ENCODE measurements at places on chromosomes 4 and X.

GRCh38 chr4:173151496-173151895, 17.1 kb upstream of the GALNT7 start:
- DNase-seq, result no peak

DNA sequence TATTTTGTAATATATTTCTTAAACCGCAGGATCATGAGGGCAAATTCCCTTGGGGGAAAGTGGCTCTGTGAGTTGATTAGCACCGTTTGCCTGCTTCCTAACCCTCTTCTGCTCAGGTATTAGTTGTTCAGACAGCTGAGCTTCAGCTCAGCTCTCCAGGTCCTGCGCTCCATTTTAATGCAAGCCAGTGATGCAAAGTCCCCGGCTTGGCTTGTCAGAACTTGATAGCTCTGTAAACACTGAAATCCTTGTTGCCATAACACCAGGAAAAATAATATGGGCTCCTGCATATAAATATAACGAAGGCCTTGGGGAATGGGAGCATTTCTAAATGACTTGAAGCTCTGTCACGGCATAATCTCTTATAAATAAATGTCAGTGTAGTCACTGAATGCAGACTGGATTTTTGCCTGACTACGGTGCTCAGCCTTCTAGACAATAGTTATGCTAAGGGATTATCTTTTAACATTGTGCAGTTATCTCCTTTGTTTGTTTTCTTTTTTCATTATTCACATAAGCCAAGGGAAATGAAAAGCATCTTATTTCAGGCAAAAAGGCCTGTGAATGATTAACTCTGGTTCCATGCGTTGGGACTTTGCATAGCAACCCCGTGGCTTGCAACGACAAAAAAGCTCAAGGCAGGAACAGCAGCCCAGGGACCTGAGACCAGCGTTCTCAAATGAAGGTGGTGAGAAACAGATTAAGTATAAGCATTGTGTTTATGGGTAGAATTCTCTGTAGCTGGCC, 253.2 kb downstream of the SPRY1 start:
- no peak for DNase-seq

DNA sequence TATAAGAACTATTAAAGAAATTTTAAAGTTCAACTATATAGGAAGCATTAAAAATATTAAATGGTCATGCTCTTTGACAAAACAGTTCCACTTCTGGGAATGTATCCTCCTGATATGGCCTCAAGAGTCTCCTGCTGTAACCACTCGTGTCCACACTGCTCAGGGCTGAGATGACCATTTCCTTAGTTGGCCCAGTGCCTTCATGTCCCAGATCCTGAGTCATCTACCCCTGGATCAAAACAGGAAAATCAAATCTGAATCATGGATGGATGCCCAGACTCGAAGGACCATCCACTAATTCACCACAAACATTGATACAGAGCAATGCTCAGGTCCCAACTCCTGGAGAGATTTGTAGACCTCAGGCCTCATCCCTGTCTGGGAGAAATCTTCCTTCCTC, 44.7 kb downstream of the GPRASP3 start:
- no peak for DNase-seq

DNA sequence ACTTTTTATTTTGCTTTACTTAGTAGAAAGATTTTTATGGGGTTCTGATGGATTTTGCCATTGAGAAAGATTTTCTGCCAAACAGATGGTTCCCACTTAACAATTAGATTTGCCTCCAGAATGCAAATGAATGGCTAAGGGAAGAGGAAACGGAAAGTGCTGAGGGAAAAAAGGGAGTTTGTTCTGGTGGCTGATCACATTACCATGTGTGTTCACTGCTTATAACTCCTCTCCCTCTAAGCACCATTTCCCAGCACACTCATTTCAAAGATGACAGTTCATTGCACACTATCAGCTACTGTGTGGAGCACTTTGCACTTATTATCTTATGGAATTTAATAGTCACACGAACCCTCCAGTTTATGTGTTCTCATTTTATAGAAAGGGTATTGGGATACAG, 68.0 kb upstream of the GRID2 start:
- DNase-seq, result no peak

DNA sequence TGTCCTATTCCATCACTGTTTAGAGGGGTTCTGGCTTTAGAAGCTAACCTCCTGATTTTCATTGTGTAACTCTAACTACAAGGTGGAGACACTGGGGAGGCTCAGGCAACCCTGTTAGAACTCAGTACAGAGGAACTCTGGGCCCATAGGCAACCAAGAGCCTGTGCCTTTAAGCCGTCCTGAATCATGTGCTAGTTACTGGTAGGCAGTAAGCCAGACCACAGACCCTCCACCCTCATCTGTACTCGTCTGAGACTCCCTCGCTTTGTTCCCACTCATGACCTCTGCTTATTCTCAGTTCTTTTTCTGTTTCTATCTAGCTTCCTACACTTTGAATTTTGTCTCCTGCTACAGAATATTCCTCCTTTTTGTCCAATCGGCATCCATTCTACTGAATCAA, 31.4 kb downstream of the TBC1D1 start:
- peak; percentile 17 for DNase-seq

- no peak for DNase-seq
Measured at GRCh38 chr4:82984459-82984858, 26.2 kb downstream of the LIN54 start.

- no peak for DNase-seq
Measured at GRCh38 chr4:123352240-123352945, 44.2 kb upstream of the SPRY1 start.

DNA sequence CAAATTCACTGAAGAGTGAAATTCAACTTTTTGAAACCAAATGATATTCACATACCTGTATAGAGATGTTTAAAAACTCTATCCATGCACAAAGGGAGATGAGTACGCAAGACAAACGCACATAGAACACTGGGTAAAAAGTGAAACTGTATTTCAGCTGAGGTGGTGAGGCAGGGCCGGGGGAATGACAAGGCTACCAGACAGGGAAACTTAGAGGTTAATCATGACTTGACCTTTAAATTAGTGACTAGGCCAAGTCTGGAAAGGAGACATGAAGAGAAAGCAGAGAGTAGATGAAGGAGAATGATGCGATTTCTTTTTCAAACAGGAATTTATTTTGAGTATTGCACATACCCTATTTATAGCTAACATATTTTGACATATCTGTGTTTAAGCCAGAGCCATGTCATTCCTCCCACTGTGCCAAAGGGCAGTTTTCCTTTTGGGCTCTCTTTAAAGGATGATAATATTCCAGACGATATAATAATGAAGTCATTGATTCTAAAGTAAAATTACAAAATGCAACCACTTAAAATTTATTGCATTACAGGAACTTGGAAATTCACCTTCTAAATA, 49.4 kb downstream of the ARHGEF6 start:
- DNase-seq, result no peak

DNA sequence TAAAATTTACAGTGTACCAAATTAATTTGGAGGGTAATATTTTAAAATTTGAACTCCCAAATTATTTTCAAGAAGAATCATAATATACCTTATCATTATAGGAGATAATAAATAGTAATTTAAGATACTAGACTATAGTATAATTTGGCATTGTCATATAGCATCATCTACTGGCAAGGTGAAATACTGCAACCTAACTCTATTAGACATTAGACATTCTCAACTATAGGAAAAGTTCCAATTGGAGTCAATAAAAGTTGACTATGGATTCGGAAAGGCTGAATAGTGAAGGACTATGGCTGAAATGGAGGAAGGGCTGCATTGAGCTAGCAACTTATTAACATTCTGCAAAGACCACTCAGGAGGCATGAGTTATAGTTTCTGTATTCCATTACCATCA, 113.0 kb downstream of the PRDM5 start:
- no peak for DNase-seq

GRCh38 chrX:22650691-22651090, 349.1 kb upstream of the DDX53 start:
- no peak for DNase-seq

DNA sequence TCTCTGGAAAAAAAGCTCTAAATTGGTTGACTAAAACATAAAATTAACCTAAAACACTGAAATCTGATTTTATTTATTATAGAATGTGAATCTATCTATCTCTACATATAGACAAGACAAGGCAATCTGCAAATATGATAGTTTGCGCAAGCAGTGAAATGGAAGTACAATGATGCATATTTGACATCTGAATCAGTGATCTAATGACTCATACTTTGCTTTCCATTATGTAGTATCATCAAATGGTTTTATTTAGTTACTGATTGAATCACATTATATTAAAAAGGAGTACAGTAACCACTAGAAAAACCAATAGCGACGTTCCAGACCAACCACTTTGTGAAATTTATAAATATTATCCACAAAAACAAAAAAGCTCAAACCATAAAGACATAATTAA, 1969.3 kb downstream of the PCDH7 start:
- no peak for DNase-seq

- no peak for DNase-seq
Measured at GRCh38 chrX:19805046-19805690, 82.2 kb downstream of the SH3KBP1 start.

GRCh38 chr4:173161311-173161710, 7.3 kb upstream of the GALNT7 start:
- DNase-seq, result no peak

DNA sequence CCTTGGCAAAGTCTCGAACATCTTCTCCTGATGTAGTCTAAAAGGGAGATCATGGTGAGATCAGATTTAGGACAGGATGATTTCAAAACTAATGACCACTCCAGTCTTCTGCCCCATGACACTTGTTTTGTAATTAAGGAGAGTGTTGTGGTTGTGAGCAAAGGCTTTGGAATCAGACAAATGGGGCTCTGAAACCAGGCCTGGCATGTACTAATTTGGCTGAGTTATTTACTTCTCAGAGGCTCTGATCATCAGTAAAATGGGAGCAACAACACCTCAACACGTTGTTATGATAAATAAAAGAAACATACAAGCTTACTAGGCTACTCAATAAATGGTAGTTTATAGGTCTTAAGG, 106.9 kb upstream of the FTHL17 start:
- no peak for DNase-seq

GRCh38 chrX:41538707-41539106, 91.6 kb downstream of the NYX start:
- DNase-seq, result no peak

GRCh38 chrX:71515038-71515396, 17.9 kb upstream of the OGT start:
- no peak for DNase-seq

DNA sequence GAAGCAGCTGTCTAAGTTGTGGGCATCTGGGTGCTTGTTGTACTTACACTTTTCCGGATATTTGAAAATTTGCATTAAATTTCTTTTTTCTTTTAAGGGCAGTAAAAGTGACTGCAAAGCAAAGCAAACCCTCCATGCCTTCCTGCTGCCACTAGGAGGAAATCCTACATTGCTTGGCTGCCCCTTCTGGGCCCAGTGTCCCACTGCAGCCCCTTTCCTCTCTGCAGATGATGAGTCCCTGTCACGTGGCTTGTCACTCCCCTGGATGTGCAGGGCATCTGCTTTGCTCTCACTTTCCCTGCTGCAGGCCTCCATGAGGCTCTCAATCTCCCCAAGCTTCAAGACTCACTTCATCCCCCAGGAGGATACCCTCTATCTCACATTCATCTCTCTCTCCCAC, 12.7 kb downstream of the TSR2 start:
- DNase-seq, result no peak

DNA sequence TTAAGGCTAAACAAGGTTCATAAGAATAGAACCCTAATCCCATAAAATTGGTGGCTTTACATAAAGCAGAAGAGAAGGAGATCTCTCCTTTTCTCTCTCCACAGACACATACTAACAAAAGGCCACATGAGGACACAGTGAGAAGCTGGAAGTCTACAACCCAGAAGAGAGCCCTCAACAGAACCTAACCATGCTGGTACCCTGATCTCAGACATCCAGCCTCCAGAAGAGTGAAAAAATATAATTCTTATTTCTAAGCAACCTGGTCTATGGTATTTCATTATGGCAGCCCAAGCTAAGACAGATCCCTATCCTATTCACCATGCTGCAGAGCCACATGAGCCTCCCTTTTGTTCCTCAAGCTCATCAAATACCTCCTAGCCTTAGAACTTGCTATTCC, 195.5 kb downstream of the ANTXR2 start:
- no peak for DNase-seq

- no peak for DNase-seq
Measured at GRCh38 chr4:1559896-1560650, 124.0 kb downstream of the FAM53A start.

- DNase-seq, result no peak
Measured at GRCh38 chr4:1728061-1728980, 7.0 kb downstream of the TACC3 start.

DNA sequence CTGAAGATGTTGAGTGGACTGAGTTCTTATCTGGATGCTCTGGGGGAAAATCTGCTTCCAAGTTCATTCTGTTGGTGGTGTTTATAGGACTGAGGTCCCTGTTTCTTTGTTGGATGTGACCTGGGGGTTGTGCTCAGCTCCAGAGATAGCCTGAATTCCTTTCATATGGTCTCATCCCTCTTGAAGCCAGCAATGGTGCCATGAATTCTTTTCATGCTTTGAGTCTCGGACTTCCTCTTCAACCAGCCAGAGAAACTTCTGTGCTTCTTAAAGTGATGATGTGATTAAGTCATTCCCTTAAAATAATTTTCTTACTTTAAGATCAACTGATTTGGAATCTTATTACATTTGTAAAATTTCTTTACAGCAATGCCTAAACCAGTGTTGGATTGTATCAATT, 233.8 kb upstream of the UGT8 start:
- DNase-seq, result no peak

DNA sequence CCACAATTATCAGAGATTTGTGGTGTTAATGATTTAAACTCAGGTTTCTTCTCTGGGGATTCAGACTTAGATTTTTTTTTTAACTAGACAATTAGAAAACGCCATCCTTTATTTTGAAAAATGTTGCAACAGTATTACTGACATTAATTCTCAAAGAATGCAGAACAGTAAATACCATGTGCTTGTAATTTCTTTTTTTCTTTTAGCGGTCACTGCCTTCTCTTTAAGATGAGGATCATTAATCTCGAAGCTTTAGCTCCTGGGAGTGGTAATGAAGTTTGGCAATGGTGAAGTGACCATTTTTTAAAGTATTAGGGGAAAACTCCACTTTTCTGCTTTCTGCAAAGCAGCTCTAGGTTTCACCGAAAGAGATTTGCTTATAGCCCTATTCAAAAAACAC, 164.0 kb upstream of the MBNL3 start:
- no peak for DNase-seq

DNA sequence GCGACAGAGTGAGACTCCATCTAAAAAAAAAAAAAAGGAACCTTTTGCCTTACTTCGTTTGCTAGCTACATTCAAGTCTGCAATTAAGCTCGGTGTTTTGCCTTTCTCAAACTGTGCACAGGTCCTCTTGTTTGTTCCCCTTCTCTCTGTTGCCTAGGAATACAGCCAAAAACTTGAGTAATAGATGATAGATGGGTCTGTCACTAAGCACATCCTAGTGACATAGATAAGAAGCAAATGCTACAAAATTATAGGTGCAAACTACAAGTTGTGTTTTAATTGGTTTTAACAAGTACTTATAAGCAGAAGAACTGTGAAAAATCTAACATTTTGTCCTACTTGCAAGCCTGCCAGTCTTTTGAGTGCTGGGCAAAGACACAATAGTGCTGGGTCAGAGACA, 95.2 kb downstream of the SNCA start:
- no peak for DNase-seq

All from bone marrow (tissue), 2 donors.